Mammary epithelial cell (primary cell): ENCODE measurements at places on chromosomes 7 and 10. TPM values are rescaled to one million over a fixed set of nuclear protein-coding genes. Genes with fewer than 3 reads are reported as not detected.

- no peak for DNase-seq
Measured at GRCh38 chr7:5492020-5492635, 68.5 kb upstream of the TNRC18 start.

DNA sequence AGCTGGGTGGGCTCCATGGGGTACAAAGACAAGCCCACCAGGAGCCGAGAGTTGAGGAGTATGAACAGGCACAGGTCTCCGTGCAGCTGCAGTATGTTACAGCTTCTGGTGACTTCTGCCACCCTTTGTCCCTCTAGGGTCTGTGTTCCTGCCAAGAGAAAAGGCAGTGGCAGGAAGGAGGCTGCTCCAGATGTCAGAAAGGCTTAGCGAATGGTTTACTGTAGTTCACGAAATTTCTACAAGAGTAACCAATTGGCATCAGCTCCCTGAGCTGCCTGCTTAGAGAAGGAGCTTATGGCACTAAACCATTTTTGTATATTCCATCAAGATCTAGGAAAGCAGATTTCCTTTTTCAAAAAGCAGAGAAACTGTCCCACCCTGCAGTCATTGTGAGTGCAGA is 48.2 kb upstream of the TMEM72 start:
- no peak for DNase-seq

DNA sequence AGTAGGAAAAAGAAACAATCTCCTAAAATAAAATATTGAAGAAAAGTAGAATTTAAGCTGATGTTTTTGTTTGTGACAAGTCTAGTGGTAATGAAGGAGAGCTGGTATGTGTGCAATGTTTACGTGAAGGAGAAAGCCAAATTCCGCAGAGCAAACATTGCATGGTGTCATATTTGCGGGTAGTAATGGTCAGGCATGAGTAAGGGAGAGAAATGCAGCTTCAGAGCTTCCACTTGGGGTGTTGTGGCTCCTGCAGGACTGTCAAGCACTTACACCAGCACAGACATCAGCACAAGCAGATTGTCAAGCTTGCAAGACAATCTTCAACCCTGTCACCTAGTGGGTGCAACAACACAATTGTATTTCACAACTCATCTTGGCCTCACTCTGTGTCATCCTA is 136.5 kb upstream of the ETV1 start:
- no peak for DNase-seq

GRCh38 chr7:37320848-37321468 is 127.7 kb downstream of the ELMO1 start:
- DNase-seq: peak; percentile 49

DNA sequence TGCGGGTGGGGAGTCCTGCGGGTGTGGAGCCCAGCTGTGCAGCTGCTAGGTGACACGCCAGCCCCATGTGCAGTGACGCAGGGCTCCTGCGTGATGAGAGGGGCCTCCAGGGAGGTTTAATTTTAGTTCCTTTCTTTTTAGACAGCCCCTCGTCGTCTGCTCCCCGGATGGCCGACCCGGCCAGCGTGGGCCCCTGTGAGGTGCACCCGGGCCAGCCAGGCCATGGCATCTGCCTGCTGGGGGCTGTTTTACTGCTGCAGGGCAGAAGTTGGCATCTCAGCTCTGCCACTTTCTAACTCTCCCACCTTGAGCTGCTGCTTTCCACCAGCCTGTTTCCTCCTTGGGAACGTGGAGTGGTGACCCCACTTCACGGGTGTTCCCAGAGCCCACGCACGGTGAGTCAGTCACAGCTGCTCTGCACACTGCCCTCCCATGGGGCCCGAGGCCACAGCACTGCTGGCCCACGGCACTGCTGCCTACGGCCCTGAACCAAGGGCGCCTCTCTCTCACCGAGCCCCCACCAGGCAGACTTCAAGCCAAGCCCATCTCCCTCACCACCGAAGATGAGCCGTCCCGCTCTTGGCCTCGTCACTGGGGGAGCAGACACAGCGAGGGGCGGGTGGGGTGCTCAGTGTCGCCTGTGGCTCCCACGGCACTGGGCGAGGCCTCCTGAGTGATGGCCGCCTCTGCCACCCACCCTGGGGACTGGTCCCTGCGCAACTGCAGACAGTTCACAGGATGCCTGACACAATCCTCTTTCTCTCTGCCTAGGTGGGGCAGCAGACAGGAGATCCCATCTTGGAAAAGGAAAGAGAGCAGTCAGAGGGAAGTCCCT is 21.3 kb downstream of the CYP2W1 start:
- DNase-seq: no peak

DNA sequence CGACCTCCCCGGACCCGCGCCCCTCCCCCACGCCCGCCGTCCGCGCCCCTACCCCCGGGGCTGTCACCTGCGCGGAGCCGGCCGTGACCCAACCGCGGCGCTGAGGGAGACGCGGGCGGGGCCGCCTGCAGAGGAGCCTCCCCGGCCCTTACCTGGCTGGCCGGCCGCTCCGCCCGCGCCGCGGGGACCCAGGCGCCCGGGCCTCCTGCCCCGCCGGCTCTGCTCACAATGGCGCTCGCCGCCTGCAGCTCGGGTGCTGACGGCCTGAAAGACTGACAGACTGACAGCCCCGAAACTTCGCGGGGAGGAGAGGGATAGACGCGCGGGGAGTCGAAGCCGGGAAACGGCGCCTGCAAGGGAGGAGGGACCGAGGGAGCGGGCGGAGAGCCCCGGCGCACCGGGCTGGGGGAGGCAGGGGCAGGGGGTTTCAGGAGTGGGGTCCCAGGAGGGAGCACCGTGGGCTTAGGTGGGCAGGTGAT is 393 bp downstream of the ZNF467 start:
- no peak for DNase-seq

GRCh38 chr7:84629216-84629615 is 434.6 kb upstream of the SEMA3A start:
- DNase-seq: peak; percentile 12

- DNase-seq: no peak
Measured at GRCh38 chr7:142815134-142815533, 39.7 kb upstream of the EPHB6 start.

DNA sequence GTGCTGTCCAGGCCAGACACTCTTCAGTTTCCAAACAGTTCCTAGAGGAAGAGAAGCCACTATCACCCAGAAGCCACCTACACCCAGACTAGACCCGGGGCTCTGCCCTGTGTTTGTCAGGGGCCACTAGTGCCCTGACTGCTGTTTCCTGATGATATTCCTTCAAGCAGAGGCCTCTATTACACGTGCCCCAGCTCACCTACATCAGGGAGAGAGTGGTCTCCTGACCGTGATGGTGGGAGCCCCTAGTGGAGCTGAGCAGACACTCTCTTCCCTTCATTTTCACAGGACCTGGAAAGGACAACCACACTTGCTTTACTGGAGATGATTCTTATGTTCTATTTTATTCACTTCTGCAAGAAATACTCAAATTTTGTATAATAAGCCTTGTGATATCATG is 9.2 kb downstream of the ZNF394 start:
- no peak for DNase-seq

DNA sequence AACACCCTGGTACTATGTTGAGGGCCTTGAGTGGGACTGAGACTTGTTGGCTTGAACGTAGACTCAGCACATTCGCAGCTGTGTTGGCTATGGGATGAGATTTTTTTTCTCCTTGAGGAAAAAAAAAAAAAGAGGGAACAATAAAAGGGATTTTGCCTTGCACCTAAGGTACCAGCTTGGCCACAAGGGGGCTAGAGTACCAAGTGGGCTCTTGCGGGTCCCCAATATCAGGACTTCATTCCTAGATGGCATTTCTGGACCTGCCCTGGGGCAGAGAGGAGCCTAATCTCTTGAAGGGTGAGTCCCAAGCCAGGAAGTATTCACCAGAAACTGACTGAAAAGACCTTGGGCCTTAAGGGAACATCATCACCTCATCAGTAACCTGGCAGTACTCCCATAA is 1083.6 kb upstream of the PHF14 start:
- DNase-seq: no peak

GRCh38 chr7:131031099-131031868 is 296.4 kb upstream of the MKLN1 start:
- DNase-seq: no peak

PRKCQ gene
- 6.1 and 9.5 TPM in 2 replicates for total RNA-seq

ECHDC3 gene
- 30.8 TPM for total RNA-seq

MRLN gene
- total RNA-seq: not detected in 2 replicates

LOXL4 gene
- not detected in 2 replicates for total RNA-seq

TRIM50 gene
- total RNA-seq: under 0.01 TPM
